ENCODE measurements at places on chromosomes 12 and 14.
A peak's percentile ranks its signal among the peaks of the same experiment; 100 is the strongest.

DNA sequence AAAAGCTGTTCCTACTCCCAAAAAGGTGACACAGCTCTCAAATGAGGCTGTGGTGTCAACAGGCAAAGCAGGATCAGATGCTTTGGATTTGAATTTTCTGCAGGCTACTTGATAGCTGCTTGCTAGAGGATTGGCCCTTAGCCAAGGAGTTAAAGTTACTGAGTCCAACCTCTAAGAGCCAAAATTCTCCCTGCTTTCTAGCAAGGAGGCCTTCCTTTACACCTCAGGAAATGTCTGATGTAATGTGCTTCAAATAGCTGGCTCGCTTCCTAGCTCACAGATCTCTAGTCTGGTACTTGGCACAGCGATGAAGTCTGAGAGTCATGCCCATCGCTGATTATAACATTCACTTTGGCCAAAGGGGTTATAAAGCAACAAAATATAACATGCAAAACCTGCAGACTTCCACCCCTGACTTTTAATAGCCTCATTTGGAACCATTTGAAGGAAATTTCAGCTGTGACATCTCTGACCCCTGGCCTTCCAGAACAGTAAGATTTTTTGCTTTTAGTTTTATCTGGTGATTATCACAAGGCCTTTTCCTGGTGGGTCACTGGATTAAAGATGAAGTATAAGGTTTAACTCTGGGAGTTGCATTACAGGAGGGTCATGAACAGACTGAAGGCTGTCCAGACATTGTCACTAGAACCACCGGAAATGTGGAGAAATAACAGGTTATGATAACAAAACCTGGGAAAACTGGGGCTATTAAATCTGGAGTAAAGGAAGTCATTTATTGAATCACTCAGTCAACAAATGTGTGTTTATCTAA, 189.7 kb downstream of the EPS8 start:
- DNase-seq: no peak

- DNase-seq: no peak
Measured at GRCh38 chr12:100302081-100302480, 35.1 kb downstream of the SCYL2 start.

GRCh38 chr12:113295886-113296556, 38.9 kb downstream of the SLC8B1 start:
- no peak for DNase-seq

GRCh38 chr12:127809275-127809674, 457.7 kb upstream of the TMEM132C start:
- DNase-seq: no peak

GRCh38 chr14:89903340-89903952, 51.1 kb downstream of the EFCAB11 start:
- peak; percentile 69 for DNase-seq

DNA sequence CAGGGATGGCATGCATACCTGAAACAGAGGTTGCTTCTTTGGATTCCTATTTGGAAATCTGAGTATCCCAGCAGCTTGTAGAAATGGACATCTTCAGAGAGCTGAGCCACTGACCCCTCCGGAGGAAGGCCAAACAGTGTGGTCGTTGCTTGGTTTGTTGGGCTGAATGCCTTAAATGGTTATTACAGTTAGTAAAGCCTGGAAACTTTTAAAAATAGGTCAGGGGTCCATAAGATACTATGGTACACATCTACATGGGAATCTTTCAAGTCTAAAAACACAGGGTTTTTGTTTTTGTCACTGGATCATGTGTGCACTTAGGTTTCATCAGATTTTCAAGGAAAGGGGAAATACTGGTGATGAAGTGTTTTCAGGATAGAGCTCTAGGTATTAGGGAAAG, 7.7 kb downstream of the DYRK2 start:
- no peak for DNase-seq

- no peak for DNase-seq
Measured at GRCh38 chr12:29578731-29579130, 81.2 kb upstream of the OVCH1 start.

DNA sequence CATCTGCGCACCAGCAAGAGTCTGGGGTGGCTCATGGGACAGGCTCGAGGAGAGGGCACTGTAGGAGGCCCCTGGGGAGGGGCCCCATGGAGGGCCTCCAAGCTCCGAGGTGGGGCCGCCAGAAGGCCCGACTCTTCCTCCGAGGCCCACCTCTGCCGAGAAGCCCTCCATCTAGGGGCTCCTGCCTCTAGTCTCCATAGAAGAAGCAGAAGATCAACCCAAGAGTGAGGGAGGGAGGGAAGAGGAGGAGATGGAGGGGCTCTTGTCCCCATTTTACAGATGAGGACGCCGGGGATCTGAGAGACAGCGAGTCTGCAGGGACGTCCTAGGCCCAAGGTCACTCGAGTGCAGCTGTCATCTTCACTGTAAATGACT, 41.2 kb downstream of the DIO3 start:
- no peak for DNase-seq

DNA sequence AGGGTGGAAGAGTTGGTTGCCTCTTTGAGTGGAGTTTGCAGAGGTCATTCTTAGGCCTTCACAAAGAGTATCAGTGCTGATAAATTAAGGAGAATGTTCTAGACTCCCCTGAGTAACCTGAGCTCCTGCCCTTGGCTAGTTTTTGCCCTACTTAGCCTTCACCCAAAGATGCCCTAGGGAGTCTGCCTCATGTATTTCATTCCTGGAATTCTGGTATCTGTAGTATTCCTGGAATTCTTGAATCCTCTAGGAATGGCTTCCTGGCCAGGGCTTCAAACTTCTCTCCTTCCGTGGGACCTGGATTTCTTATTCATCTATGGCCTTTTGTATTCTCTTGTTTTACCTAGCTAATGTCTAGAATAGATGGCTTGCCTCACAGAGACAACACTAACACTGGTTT, 701.1 kb downstream of the NOVA1 start:
- no peak for DNase-seq

- no peak for DNase-seq
Measured at GRCh38 chr12:87233671-87234070, 795.5 kb downstream of the C12orf50 start.

DNA sequence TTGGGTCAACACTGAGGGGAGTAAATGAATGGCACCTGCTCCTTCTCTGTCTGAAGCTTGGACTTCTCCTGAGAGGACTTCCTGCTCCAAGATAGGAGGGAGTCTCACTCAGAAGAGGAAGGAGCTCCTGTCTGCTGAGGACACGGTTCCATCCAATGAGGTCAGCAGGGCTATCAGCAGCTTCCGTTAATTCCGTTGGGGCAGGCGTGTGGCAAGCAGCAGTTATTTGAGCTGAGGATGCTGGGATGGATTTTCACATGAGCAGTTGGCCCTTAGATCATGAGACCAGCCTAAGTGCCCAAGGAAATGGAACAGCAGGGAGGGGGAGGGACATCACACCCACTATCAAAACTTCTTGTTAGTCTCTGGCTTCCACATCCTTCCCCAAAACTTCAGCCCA, 159.0 kb upstream of the PZP start:
- no peak for DNase-seq

- no peak for DNase-seq
Measured at GRCh38 chr14:95964901-95965300, 74.3 kb upstream of the C14orf132 start.

- no peak for DNase-seq
Measured at GRCh38 chr14:68325267-68325807, 467.5 kb downstream of the ZFP36L1 start.

DNA sequence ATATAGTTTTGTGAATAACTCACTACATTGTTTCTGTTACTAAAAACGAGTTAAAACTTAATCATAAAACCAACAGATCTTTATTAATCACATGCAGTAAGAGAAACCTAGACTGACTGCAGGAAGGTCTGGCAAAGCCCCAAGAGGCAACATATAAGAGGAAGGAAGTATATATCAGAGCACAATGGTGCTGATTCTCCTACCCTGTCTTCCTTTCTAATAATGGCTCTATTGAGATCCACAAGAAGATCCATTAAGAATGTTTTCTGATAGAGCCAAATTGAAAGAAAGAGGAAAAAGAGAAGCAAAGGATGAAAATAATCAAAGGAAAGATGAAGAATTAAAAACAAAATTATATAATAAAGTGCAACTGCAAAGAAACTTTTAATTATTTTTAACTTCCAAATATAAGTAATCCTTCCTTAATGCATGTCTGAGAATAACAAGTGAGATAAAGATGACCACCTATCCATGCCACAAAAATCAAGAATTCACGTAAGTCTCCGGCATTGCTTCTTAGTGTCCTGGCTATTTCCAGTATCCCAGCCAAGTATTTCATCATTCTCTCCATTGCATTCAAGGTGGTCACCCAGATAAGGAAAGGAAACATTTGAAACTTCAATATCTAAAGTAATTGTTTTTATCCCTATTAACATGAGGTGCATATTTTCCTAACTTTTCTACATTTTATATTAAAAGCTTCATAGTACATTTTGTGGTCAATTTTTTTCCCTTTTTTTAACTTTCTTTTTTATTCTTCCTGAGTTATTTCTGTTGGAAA, 62.2 kb downstream of the SOX5 start:
- no peak for DNase-seq

- no peak for DNase-seq
Measured at GRCh38 chr12:51636986-51637385, 46.0 kb downstream of the SCN8A start.

- no peak for DNase-seq
Measured at GRCh38 chr12:27578689-27579372, 54.8 kb downstream of the PPFIBP1 start.

DNA sequence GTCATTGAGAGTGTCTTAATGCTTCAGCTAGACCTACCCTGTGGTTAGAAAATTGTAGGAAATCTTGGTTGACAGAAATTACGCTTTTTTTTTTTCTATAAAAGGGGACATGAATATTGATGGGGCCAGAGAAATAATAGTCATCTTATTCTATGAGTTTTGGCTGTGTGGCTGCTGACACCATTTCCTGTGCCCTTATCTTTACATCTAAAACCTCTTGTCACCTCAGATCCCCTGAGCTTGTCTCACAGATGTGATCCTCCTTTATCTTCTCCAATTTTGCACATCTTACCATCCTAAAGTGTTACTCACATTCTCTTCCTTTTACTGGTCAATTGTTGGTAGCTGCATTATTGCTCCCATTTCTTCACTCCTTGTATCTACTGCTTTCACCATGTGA, 36.1 kb downstream of the ASCL1 start:
- no peak for DNase-seq

- DNase-seq: no peak
Measured at GRCh38 chr12:2378835-2379330, 326.1 kb downstream of the CACNA1C start.

DNA sequence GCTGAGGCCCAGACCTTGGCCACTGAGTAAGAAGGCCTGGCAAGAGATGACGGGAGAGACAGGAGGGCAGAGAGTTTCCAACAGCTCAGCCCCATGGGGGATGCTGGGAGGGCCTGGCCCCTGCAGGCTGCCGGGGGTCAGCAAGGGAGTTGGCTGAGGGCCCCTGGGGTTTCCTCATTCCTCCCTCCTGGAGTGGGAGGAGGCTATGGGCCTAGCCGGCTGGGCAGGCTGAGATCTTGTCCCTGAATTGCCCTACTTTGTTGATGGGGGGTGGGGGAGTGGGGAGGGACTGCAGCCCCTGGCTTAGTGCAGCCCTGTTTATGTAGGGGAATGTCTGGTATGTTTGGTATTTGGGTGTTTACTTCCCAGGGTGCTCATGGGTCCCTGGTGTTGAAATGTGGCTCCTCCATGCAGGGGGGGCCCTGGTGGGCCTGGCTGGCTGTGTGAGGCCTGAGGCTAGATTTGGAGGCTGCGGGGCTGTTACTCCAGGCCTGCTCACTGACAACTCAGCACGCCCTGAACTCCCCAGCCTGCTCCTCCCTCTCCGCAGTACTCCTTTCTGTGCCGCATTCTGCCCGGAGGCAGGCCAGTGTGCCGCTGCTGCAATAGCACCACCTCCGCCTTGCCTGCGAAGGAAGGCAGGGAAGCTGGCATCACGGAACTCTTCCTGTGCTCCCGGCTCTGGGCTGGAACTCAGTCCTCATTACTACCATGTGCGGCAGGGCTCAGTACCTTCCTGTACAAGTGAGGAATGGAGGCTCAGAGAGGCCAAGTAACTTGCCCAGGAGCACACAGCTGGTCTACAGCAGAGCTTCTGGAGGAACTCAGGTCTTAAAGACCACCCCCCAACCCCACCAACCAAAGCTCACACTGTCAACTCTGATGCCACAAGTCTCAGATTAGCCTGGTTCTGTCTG, 25.3 kb downstream of the JDP2 start:
- DNase-seq: no peak

- no peak for DNase-seq
Measured at GRCh38 chr12:108852674-108853309, 4.6 kb downstream of the SSH1 start.

- no peak for DNase-seq
Measured at GRCh38 chr14:75223664-75224154, 47.3 kb upstream of the TMED10 start.

DNA sequence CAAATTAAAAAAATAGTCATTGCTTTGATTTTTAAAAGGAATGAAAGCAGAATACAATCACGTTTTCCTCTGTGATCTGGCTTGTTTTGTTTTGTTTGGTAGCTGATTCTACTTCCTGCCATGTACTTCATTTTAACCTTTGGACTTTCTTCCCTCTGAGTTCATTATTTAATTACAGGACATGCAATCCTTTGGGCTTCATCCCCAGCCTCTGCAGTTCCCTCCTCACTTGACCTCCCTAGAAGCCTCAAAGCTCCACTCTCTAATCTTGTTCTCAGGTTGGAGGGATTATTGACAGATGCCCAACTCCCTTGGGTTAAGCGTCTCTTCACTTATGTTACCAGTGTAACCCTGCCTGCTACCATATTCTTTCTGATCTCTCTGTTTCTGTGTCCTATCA, 967.9 kb upstream of the SEL1L start:
- DNase-seq: no peak

DNA sequence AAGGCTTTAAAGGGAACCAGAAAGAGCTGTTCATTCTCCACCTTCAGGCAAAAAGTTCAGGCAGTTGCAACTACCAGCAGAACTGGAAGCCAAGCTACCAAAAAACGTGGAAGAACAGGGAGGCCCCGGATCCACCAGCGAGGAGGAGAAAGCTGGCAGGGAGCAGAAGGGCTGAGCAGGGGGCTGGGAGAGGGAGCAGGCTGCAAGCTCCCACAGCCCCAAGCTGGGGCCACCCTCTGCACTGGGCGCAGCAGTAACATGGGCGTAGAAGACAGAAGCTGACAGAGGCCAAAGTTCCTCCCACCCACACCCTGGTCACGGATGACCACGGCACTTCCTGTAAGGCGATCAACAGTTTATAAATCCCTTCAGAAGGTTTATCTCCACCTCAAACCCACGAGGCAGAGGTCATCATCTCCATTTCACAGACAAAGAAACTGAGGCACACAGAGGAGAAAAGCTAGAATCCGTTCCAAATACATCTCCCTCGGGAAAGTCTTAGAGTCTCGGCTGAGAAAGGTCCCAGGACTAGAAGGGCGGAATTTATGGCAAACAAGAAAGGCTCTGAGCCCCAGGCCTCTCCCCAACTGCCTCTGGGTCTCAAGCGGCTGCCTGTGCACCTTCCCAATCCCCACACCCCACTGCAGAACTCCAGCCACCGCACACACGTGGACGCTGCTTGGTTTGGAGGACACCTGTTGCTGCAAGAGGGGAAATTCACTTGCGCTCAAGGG, 1.8 kb downstream of the CCDC85C start:
- no peak for DNase-seq

DNA sequence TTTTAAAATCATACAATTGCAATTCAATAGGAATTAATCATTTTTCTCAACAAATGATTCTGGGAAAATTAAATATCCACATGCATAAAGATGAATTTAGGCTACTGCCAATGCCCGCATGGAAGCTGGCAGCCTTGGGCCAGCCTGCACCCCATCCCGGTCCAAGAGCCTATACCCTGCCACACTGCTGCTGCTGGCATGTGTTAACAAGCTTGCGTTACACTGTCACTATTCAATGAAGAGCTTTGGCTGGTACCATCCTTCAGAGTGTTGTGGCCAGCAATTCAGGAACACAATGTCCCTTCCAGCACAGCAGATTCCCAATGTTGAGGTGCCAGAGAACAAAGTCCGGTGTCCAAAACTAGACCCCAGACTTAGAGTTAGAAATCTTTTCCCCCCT, 13.6 kb upstream of the TAS2R14 start:
- no peak for DNase-seq
